ENCODE measurements at places on chromosomes 1 and 21.

DNA sequence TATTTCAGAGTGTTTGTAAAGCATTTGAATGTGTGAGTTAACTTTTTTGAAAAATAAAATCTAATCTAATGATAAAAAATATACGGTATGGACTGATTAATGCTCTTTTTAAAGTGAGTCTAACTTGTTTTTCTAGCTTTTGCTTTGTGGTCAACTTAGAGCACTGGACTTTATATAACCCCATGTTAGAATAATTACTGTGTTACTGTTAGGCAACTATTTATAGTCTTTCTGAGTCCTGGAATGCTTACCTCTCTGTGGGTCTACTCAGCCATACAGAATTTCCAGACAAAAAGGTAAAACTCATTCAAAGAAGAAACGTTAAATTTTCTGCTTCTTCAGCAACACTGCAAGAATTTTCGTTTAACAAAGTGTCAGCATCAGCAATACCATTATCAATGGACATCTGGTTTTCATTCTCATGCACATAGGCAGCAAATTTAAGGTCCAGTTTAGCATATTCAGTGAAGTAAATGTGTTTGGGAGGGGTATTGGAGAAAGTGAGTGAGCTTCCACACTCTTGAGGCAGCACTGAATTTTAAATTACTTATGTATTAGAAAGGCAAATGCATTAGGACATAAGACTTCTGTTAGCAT, 664.7 kb upstream of the NEGR1 start:
- DNase-seq, result no peak

DNA sequence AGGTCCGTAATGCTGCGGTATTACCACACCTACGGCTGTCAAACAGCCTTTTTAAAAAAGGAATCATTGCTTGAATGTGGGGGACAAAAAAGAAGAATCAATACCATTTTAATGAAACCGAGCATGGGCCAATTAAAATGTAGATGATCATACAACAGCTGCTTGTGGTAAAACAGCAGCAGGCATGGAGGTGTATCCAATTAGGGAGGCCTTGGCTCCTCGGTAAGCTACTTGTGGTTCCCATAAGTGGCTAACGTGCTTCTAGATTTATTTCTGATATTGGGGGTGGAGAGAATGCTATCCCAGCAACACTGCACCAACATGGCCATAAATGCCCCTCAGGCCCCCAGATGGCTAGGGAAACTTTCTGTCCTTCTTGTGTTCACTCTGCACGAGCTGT, 1.8 kb downstream of the PTPN14 start:
- no peak for DNase-seq

GRCh38 chr1:162145966-162146696, 76.6 kb downstream of the NOS1AP start:
- no peak for DNase-seq

- no peak for DNase-seq
These were observed 218.7 kb downstream of the FMN2 start for GRCh38 chr1:240310226-240310925.

DNA sequence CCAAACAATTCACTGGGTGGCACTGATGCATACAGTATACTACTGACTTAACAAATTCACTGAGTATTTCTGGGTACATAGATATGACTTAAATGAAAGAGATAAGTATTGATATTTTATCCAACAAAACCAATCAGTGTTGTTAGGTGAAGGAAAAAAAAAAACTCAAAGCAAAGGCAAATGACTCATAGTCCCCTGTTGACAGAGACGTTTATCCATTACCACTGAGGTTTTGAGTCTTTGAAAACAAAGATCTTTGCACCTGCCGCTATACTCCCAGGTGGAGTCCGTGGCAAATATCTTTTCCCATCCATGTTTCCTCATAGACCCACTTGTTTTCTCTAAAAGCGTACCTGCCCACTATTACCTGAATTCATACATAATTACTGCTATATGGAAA, 18.4 kb downstream of the DYNLT5 start:
- DNase-seq, result no peak

- DNase-seq, result no peak
These were observed 78.1 kb downstream of the KCTD3 start for GRCh38 chr1:215645182-215645581.

DNA sequence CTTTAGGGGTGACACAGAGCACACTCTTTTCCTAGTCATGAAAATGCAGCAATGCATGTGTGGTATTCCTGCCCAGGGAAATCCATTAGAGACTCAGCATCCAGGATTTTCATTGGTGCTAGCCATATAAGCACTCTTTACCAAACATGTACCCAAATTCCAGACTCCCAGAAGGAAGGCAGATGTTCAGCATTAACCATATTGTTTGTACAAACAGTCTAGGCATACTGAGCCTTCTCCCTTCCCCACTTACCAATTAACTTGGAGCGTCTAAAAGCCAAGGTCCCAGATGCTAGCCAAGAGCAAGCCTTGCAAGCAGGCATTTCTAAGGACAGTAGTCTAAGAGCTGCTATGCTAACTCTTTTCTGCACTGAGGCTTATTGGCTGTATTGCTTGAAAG, 27.9 kb downstream of the ZBED6 start:
- DNase-seq, result no peak

DNA sequence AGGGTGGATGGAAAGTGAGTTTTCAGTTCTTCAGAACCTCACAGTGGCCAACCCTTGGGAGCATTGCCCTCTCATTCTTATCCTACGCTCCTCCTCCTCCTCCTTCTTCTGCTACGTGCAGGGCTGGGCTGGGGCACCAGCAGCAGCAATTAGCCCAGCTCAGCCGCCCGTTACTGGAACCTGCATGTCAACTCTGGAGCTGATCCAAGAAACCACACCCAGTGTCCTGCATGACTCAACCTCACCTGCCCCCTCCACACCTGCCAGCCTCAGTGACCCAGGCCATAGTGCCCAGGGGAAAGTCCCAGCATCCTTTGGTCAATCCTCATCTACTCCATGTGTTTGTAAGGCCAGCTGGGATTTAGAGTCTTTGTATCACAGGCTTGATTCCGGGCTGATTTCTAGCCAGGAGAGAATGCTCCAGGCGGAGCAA, 12.6 kb downstream of the ELF3 start:
- peak; percentile 92 for DNase-seq

GRCh38 chr21:27346041-27346448, 379.2 kb upstream of the ADAMTS5 start:
- no peak for DNase-seq

DNA sequence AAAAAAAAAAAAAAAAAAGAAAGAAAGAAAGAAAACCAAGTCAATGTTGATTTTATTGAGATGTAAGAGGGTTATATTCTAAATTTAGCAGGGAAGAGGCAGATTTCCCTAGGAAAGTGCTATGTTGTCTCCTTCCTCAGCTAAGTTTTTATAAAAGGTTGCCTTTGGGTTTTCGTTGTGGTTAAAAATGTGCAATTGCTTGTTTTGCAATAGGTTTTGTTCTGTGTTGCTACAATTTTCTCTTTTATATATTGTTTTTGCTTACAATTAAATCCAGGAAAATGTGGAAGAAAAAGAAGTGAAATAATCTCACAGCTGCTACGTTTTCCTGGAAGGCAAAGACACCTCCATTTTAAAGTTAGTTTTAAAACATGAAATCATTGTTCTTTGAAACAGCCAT, 136.7 kb upstream of the C1orf105 start:
- no peak for DNase-seq

- DNase-seq, result no peak
These were observed 284.4 kb upstream of the GJB5 start for GRCh38 chr1:34470401-34470800.

- DNase-seq, result no peak
These were observed 252.8 kb upstream of the ADGRL2 start for GRCh38 chr1:81547912-81548303.

DNA sequence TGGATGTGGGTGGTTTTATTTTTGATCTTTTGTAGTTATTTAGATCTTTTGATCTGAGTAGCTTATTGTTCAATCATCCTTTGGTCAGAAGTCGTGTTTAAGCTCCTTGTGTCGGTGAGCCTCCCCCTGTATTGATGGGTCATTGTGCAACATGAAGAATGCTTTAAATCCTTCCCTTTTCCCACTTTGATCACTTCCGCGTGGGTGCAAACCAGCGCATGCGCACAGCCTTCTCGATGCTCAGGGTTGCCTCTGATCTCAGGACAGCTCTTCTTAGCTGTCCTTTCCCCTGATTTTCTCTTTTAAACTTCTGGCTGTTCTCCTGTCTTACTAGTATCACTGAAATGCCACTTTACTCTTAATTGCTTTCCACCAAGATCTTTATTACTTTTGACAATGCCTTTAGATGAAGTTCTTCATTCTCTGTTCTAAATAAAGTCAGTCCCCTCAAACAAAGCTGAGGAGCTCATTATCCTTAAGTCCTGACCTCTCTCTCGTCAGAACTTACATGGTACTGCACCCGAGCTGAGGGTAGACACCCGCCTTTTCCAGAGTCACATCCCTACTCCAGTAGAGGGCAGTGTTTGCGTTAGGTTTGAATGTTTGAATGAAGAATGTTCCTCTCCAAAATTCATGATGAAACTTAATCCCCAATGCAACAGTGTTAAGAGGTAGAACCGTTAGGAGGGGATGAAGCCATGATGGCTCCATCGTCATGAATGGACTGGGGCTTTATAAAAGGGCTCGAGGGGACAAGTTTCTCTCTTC, 547.9 kb upstream of the TMPRSS15 start:
- no peak for DNase-seq

GRCh38 chr1:206872139-206872538, 6.7 kb downstream of the IL20 start:
- no peak for DNase-seq

DNA sequence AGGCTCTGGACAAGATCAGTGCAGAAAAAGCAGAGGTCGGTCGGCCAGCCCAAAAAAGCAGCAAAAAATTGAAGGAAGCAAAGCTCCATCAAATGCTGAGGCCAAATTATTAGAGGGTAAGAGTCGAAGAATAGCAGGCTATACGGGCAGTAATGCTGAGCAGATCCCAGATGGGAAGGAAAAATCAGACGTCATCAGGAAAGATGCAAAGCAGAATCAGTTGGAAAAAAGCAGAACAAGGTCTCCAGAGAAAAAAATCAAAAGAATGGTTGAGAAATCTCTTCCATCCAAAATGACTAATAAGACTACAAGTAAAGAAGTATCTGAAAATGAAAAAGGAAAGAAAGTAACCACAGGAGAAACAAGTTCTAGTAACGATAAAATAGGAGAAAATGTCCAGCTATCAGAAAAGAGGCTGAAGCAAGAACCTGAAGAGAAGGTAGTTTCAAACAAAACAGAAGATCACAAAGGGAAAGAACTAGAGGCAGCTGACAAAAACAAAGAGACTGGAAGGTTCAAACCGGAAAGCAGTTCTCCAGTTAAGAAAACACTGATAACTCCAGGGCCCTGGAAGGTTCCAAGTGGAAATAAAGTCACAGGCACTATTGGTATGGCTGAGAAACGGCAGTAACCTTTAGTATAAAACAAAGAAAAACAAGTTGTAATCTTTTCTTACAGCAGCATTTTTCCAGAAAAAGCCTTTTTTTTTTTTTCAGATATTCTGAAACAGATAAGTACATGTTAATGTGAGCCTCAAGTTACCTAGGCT, 75.7 kb downstream of the PHTF1 start:
- no peak for DNase-seq

DNA sequence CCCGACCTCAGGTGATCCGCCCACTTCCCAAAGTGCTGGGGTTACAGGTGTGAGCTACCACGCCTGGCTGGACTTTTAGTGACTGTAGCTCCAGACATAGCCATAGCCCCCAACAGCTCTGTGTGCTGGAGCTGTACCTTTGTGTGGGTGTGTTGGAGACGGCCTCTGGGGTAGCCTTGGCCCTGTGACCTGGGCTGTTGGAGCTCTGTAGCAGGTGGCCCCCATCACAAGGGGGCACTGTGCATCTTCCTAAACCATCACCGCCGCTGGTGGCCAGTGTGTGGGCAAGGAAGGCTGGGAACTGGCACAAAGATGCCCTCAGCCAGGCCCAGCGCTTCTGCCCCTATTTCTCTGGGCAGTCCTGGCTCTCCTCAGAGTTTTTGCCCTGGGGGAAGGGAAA, 38.4 kb upstream of the FOXO6 start:
- no peak for DNase-seq

DNA sequence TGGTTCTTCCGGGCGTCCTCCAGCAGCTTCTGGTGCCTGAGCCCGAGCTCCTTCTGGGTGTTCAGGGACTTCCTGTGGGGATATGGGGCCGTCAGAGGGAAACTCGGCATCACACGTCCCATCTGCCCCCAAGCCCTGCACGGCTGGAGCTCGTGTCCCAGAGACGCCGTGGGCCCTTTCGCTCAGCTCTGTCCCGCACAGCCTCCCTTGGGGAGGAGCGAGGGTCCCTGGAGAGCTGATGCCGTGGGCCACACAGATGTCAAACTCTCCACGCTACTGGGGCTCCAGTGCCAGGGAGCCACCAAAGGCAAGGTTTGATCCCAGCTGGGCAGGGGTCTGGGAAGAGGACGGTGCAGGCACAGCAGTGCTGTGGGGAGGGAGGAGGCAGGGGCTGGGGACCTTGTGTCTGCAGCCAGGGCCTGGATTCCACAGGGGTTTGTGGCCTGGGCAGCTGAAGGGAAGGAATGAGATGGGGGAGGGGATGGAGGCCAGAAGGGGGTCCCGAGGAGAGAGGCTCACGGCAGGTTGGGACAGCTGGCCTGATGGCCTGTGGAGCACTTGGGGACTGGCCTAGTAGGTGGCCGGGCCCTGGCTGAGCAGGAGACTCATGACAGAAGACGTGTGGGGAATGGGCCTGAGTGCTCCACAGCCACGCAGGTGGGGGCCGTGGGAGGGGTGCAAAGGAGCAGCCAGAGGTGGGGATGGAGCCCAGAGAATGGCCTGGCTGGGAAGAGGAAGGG, 30.4 kb downstream of the CFAP74 start:
- DNase-seq, result no peak

GRCh38 chr1:30728832-30729638, 5.7 kb upstream of the MATN1 start:
- DNase-seq, result no peak

DNA sequence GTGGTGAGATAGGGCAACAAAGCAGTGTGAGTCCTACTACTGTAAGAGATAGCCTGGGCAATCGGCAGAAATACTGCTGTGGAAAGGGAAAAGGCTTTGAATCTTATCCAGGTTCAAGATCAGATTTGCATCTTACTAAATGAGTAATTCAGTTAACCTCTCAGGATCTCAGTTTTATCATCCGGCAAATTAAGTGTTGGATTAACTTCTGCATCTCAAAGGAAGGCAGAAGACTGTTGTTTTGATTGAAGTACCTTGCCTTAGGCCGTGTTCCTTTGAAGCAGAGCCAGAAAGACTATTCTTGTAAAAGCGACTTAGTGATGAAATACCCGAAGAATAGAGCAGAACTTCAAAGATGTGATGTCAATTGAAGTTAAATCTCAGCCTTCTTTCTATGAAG, 612.9 kb upstream of the USP24 start:
- DNase-seq, result no peak

- DNase-seq, result no peak
These were observed 190.6 kb downstream of the GRIK1 start for GRCh38 chr21:29749223-29749622.

GRCh38 chr1:36988741-36989193, 45.5 kb downstream of the GRIK3 start:
- no peak for DNase-seq

- no peak for DNase-seq
These were observed 28.1 kb downstream of the LDLRAP1 start for GRCh38 chr1:25571522-25571970.
